ENCODE measurements at places on chromosomes 4 and X.

- no peak for DNase-seq
Measured at GRCh38 chr4:87465739-87466366, 43.5 kb downstream of the NUDT9 start.

DNA sequence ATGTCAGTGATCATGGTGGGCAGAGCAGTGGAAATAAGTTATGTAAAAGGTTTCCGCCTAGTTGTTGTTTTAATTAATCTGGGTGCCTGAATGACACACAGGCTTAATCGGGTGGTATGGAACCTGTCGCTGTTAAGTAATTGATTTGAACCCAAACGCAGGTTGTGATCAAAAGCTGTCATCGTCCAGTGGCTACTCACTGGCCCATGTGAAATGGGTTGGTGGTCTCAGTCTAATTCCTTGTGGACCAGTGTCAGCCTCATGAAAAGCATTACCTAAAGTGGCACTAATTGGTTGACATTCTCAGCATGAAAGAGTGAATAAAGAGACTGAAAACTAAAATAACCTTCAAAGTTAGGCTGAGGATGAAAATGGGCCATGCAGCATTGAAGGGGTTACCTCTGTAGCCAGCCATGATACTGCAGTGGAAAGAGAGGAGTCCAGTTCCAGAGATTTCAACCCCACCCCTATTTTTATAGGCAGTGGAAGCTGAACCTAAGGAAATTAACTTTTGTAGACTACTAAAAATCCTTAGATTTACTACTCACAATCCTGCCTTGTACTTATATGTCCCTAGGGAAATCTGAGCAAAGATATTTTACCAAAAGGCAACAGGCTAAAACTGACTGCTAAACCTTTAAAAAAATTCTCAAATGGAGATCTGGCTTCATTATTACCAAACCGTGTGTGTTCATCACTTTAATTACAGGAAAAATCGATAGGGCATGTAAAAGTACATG, 251.7 kb upstream of the TENM3 start:
- no peak for DNase-seq

GRCh38 chr4:38684951-38685844, 21.2 kb downstream of the KLF3 start:
- DNase-seq: no peak

DNA sequence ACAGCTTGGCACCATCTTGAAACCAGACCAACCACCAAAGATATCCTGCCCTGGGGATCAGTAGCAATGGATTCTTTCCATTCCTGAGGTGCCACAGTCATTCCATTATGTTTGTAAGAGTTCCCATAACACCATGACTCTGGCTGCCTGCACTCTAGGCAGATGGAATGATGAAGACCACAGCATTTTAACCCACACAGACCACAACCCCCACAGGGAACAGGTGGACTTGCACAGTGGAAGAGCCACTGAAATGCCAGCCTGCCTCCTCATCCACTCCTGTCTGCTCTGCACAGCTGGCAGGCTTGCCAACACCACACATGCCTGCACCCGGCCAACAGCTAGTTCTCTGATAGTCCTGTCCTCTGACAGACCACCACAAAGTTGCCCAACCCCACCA, 2362.2 kb upstream of the AGA start:
- no peak for DNase-seq

- no peak for DNase-seq
Measured at GRCh38 chr4:56311299-56311975, 75.9 kb downstream of the AASDH start.

- DNase-seq: no peak
Measured at GRCh38 chrX:40154250-40154852, 56.6 kb upstream of the BCOR start.

GRCh38 chr4:153160821-153161220, 43.4 kb upstream of the TRIM2 start:
- no peak for DNase-seq

GRCh38 chrX:129077424-129078170, 445.7 kb downstream of the SMARCA1 start:
- DNase-seq: no peak

DNA sequence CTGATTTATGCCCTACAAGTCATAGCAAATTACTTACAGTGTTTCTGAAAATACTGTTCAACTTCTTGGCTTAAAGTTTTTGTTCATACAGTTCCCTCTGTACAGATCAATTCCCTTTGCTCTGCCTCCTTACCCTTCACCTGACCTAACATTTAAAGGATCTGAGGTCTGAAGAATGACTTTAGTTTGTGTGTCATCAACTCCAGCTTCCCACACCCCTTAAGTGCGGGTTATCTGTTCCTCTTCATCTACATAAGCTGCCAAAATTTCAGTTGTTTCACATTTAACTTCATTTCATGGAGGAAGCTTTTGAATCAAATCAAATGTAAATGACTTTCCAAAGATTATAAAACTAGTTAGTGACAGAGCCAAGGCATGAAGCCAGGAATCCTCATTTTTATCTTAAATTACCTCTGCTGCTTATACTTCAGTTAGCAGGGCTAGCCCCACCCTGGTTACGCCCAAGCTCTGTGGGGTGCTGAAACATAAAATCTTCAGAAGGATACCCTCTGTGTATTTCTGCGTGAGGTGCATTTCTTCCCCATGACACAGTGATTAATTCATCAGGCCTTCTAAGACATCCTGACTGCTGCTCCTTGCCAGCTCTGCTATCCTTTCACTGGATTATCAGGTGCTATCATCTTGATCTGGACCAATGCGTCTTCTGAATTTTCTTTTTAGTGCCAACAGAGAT, 16.5 kb downstream of the CXCL1 start:
- DNase-seq: no peak

DNA sequence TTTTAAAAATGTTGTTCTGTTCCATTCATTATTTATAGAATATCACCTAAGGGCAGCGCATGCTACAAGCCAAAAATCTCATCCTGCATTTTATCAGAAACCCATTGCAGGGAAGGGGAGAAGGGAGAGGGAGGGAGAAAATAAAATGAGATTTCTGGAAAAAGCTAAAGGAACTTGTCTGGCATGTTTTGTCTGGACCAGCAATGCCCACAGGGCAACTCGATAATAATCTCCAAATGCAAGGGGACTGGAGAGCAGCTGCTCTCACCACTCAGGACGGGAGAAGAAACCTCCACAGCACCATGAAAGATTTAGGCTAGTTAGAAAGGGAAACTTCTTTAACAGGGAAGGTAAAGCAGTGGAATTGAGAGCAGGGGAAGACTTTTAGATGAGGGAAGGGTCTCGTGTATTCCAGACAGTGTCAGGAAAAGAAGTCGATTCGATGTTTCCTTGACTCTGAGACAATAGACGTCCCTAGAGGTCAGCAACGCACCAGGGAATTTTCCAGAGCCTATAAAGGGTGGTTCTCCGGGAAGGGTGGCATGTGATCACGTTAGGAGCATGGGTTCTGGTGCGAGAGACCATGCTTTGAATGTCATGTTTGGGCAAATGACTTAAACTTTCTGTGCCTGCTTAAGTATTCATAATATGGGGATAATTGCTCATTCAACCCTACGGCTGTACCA, 132.2 kb upstream of the NDP start:
- DNase-seq: no peak

Measured in esophagus squamous epithelium (tissue), 5 donors.